GM10248 (cell line): ENCODE measurements at places on chromosomes 3 and 15.

GRCh38 chr15:40102897-40103858 lies 5.5 kb downstream of the BMF start:
- no peak for DNase-seq

DNA sequence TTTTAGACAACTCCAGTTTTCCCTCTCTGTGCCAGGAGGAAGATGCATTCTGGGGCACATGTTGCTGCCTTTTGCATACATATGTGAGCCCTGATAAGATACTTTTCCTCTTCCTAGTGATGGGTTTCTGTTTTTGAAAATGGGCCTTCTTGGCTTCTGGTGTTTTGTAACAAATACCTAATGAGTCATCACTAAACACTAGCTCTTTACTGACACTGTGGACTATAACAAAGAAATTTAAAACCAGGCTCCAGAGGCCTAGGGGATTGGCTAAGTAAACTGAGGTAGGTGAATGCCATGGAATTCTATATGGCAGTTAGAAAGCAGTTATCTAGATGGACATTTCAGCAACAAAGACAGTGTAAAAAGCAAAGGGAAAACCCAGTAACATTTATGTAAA lies 93.4 kb upstream of the NR2E3 start:
- no peak for DNase-seq

- no peak for DNase-seq
Observed at GRCh38 chr3:164004205-164004604, 1074.1 kb downstream of the SI start.

DNA sequence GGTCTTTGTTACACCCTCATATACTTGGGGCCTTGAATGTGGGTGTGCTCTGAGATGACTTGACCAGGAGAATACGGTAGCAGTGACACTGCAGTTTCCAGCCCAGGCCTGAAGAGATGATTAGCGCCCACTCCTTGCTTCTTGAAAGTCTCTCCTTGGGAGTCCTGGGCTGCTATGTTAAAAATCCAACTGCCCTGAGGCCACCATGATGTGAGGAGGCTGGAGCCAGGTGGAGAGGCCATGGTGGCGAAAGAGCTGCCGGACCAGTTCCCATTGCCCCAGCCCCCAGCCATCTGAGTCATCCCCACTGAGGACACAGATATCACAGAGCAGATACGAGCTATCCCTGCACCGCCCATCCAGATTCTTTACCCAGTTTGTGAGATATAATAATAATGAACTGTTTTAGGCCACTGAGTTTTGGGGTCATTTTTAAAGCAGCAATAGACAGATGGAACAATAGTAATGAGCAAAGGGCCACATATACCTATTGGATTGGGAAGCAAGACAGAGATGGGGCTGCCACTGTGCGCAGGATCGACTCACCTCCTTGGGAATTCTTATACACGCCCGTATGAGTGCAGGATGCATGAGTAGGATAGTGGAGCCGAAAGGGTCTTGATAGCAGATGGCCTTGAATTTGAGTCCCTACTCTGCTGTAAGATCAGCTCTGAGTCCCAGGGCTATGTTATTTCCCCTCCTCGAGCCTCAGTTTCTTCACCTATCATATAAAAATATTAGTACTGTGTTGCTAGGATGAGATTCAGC lies 12.1 kb upstream of the GATA2 start:
- DNase-seq, result no peak

DNA sequence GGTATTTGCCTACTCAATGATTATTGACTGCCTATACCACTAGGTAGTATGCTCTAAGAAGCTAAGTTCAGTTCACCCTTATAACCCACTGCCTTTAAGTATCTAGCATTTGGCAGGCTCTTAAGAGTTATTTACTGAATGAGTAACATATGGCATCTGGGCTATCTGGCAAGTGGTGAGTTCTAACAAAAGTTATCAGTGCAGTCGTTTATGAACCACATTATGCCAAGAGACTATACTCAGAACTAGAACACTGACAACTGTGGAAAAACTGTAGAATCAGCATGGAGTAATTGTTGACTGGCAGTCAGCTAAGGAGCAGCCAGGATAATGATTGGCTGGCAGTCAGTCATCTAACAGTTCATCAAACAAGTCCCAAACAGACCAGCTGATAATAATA lies 25.8 kb downstream of the RAF1 start:
- DNase-seq, result no peak

DNA sequence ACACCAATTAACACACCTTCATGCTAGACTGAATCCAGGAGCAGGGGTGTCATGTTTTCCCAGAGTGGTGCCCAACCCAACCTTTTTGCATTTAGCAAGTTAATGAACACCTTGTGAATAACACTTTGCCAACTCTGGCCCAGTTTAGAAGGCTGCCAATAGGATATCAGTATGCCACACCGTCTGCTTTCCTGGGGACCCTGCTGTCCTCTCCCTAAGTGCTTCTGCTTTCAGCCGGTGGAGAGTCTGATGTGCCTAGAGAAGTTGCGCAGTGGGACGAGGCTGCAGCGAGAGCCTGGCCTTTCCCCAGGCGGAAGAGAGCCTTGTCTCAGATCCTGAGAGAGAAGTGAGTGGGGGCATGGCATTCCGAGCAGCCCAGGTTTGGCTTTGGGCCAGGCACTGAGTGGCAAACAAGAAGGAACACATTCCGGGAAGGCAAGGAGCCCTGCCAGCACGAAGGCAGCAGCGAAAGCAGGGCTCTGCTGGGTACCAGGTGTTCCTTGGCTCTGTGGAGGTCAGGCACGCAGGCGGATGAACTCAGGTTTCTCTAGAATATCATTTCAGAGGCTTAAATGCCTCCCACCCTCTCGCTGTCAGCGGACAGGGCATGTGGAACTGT lies 36.9 kb downstream of the SENP8 start:
- no peak for DNase-seq

GRCh38 chr3:156808025-156808424 lies 18.1 kb upstream of the LEKR1 start:
- no peak for DNase-seq

GRCh38 chr3:126134219-126134975 lies 46.0 kb downstream of the ALDH1L1 start:
- DNase-seq, result peak; percentile 69

DNA sequence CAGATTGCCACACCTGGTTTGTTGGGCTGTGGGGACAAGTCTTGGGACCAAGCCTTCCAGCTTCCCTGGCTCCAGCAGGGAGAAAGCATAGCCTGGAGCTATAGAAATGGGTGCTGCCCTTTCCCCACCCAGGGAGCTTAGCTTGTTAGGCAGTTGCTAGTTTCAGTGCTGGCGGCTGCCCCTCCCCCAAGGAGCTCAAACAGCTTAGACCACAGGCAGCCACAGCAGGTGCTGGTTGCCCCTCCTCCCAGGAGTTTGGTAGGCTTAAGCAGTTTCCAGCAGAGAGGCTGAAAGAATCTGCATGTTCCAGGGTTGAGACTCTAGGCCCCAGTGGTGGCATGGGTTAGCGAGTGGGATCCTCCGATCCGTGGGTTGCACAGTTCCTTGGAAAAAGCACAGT lies 889.7 kb downstream of the IGSF11 start:
- DNase-seq, result no peak

DNA sequence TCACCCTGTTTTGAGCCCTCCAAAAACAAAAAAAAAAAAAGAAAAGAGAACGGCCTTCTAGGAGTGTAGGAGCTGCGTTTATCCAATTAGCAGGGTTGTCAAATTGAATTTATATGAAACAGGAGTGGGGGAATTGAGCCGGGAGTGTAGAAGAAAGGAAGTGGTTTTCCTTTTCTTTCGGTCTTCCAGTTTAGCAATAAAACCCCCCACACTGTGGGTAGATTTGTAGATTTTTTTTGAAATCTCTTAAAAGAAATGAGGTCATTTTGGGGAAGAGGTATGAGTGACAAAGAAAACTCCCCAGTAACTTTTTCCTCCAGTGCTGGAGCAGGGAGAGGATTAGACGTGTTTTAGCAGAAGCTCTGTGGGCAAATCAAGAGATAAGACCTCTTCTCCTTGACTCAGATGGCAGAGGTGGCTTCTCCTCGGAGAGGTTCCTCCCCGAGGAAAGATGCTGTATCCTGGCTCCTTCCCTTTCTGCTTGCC lies 30.8 kb downstream of the BOC start:
- no peak for DNase-seq

- DNase-seq, result no peak
Observed at GRCh38 chr3:152513301-152513960, 244.7 kb downstream of the MBNL1 start.

DNA sequence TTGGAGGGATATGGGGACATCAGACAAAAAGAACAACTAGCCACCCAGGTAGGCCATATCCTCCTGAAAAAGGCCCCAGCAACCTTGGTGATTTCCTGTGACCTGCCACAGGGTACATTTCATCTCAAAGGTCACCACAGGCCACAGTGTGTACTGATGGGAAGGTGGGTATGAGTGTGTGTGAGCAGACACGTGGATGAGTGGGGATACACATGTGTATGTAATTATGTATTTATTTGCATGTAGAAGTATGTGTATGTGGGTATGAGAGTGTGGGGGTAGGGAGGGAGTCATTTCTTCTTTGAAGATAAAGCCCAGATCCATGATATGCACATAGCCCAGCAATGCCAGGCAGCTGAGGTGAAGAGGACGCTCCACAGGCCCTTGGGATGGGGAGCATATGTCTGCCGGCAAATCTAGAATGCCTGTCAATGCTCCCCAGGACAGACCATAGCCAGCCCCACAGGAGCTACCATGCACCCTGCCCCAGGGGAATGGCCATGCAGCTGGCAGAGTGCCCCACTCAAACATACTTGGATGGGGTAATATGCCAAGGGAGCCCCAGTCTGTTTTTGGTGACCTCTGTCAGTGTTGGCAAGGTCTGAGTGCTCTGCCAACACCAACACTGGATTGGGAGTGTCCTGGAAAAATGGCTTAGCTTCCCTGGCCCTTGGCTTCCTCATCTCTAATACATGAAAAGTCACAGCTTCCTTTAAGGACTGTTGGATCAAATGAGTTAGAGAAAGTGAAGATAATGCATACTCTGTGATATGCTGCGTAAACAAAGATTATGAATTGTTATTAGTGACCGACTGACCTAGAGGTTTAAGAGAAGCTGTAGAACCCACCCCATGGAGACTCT lies 42.4 kb downstream of the RAB6B start:
- no peak for DNase-seq

DNA sequence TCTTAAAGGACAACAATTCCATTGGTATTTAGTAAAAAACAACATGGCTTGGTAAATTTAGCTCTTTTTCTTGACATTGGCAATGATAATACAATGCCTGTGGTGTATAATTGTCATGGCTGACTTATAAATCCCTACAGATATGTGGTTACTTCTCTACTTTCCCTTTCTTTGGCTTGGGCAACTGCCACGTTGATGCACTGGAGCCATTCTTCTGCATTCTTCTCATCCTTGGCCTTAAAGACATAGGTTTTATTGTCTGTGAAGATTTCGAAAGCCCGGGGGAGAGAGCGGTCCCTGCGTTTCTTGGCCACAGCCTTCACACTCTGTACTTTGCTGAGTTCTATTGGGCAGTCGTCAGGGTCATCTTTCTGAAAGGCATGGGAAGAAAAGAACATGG lies 101.1 kb upstream of the CCNL1 start:
- DNase-seq, result no peak

GRCh38 chr3:73292220-73292619 lies 230.8 kb downstream of the EBLN2 start:
- no peak for DNase-seq

- DNase-seq, result peak; percentile 24
Observed at GRCh38 chr3:189947948-189948723, 172.6 kb downstream of the P3H2 start.

- no peak for DNase-seq
Observed at GRCh38 chr3:184914628-184915027, 102.7 kb downstream of the VPS8 start.

GRCh38 chr15:74892313-74892712 lies 2.5 kb downstream of the MPI start:
- DNase-seq, result no peak

GRCh38 chr3:71858503-71859122 lies 73.7 kb upstream of the PROK2 start:
- no peak for DNase-seq

DNA sequence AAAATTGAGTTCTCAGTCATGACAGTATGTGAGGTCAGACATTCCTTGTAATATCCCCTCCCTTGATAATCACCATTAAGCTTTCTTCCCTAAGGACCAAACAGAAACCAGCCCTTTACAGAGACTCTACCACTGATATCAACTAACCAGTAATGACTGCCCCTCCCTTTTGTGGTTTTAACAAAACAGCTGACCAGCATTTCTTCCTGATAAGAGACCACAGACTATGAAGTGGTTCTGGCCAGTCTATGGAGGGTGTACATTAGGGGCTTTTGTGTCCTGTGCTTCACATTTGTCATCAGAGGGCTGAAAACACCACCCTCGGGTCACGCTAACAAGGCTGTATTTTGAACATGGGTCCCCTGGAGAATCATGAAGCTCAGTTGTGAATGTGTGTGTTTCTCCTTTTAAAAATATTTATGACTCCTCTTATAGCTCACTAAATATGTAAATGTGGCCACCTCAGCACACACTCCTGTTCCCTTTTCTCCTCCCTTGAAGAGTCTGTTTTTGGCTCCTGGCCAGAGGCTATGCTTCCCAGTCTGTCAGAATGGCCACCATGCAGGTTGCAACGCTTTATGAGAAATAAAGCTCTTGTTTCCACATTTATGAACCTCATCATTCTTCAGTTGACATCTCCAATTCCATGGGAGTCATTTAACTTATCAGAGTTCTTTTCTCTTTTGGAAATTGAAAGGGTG lies 239.3 kb downstream of the CPNE4 start:
- no peak for DNase-seq
